Tibial nerve (tissue), 4 donors: ENCODE measurements at places on chromosomes 16 and 17. TPM values are rescaled to one million over a fixed set of nuclear protein-coding genes. Genes with fewer than 3 reads are reported as not detected.

DNA sequence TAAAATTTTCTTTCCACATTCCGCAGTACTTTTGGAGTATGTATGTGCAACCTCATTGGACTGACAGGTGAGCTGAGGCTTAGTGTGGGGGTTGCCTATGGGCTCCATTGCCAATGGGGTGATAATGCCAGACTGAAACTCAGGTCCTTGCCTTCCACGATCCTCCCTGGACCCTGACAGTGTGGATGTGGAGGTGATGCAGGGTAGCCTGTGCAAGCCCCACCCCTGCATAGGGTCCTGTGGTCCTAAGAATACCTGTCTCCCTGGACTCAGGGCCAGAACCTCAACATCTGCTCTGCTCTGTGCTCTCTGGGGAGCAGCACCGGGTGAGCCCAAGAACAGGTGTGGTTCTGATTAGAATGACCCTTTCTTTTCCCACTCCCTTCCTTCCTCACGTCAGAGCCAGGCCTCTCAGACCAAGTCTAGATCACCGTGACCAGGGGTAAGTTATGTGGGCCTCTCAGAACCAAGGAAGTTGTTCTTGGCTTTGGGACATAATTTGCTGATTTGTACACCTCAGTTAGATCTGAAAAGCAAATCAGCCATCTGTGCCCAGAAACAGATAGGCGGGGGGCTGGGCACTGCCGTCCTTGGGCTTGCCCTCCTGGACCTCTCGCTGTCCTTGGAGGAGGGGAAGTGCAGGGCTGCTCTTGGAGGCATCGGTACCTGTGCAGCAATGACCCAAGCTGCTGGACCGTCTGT, 8.4 kb upstream of the TNS4 start:
- no peak for DNase-seq

DNA sequence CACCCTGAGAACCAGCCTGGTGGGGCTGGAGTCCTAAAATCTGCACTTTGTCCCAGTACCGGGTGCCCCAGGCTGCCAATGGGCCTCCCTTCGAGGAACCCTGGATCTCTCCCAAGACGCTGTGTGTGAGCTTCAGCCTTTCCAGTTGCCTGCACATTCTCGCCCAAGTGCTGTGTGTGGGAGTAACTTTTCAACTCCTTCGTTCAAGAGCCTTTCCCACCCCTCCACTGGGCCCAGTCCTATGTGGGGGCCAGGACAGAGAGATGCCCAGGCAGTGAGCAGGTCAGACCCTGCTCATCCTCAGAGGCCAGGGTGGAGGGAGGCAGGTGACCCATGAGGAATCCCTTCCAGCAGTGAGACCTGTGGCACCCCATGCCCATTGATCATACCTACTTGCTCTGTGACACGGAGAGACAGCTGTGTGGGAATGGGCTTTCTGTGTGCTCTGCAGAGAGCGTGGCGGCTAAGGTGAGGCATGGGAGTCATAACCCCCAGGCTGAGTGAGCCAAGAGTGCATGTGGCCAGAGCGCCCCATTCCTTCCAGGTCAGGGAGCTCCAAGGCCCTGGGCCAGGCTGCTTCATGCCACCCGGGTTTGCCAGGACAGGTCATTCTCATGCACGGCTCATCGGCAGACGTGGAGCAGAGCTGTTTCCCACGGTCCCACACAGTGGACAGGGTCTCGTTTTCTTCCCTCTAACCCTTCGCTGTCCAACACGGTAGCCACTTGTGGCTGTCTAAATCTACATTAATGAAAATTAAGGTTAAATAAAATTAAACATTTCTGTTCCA, 154.4 kb downstream of the CLEC16A start:
- DNase-seq, result no peak

- DNase-seq, result no peak
These were observed 70.9 kb upstream of the SALL1 start for GRCh38 chr16:51222016-51222415.

DNA sequence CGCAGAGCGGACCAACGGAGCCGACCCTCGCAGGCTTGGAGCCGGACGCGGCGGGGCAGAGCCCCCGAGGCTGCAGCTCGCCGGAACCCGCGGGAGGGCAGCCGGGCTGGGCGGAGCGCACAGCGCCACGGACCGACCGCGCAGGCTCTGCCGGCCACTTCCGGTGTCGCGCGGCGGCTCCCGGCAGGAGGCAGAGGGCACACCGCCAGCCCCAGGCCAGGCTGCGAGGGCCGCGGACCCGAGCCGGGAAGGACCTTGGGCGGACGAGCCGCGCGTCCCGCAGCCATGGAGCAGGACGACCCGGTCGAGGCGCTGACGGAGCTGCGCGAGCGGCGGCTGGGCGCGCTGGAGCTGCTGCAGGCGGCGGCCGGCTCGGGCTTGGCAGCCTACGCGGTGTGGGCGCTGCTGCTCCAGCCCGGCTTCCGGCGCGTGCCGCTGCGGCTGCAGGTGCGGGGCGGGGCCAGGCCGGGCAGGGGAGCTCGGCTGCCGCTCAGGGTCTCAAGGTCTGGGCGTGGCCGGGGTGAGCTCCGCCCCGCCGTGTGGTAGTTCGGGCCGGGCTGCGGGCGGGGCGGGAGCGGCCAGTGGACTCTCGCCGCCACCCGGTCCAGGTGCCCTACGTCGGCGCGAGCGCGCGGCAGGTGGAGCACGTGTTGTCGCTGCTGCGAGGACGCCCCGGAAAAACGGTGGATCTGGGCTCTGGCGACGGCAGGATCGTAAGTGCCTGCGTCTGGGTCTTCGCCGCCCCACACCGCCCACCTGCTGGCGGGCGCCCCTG, at the start of gene ANTKMT:
ANTKMT (plus strand) TSS at position 157 of the 775 bp plus-strand sequence; CDS start at position 286, 129 bp downstream.
- DNase-seq, result peak; percentile 36

DNA sequence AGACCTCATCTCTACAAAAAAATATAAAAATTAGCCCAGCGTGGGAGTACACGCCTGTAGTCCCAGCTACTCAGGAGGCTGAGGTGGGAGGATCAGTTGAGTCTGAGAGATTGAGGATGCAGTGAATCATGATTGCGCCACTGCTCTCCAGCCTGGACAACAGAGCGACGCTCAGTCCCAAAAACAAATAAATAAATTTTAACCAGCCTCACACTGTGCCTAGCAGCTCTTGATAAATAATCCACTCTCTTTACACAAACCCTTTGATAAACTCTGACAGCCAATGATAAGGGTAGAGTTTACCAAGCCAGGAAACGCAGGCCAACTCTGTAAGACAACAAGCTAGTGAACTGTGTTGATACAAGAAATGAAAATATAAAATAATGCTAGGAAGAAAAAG, 32.7 kb downstream of the LITAF start:
- DNase-seq, result no peak

DNA sequence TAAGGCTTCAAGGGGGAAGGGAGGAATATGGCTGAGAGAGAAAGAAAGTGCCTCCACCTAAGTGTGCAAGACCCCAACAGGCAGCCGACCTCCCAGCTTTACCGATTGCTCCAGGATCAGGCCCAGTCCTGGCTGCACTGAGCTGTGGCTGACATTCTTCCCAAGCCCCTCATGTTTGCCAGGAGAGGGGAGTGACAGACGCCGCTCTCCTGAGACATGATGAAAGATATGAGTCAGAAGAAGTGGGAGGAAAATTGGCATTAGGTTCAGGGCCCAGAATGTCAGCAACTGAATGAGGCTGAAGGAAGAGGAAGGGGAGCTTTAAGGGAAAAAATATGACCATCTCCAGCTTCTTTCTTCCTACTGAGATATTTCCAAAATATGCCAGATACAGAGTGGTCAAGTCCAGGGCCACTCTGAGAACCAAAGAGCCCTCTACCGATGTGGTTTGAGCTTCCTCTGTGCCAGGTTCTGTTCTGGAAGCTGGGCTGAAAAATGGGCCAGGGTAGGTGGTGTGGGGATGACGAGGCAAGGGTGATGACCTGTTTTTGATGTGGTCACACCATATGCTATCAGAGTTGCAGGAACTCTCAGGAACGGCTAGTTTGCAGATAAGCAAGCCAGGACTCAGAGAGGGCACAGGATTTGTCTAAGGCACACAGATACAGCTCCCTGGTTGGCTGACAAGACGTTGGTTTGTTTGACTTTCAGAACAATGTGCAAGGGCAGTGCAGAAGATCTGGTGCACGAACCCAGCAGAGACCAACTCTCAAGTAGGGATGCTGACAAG, 176.7 kb downstream of the SOX9 start:
- DNase-seq, result peak; percentile 23

DNA sequence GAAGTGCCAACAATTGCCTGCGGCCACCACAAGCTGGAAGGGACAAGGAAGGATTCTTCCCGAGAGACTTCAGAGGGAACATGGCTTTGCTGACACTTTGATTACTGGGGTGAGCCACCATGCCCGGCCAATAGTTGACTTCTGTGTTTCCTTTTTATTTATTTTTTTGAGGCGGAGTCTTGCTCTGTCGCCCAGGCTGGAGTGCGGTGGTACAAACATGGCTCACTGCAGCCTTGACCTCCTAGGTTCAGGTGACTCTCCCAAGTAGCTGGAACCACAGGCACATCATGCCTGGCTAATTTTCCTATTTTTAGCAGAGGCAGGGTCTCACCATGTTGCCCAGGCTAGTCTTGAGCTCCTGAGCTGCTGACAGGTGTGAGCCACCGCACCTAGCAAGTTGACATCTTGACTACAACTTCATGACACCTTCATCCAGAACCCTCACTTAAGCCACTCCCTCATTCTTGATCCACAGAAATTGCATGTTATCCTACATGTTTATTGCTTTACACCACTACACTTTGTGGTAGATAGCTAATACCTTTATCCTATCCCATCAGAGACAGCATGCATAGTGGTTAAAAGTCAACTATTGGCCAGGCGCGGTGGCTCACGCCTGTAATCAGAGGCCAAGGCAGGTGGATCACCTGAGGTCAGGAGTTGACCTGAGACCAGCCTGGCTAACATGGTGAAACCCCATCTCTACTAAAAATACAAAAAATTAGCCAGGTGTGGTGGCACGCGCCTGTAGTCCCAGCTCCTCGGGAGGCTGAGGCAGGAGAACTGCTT, 16.1 kb upstream of the GPRC5C start:
- DNase-seq, result no peak

DNA sequence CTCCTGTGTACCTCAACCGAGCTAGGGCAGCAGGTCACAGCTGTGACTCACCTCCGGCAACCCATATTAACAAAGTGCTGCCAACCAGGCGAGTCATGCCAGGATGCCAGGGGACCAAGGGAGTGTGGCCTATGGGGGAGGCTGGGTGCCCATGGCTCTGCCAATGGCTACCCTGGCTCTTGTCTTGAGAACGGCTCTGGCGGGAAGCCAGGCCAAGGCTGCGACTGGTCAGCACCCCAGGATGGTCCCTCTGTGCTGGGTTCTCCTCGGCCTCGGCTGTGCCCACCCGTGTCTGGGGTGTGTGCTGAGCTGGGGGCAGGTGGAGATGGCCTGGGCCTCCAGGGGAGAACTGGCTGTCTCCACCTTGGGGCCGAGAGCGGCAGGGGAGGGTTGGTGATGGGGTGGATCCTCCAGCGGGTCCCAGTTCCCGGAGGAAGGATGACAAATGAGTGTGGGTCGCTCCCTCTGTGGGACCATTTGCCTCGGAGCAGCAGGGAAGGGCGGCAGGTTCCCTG, 75.8 kb downstream of the MRC2 start:
- DNase-seq, result no peak

The CEP295NL gene
- 10.1 TPM for total RNA-seq
